Heart right ventricle (tissue), 16 donors: ENCODE measurements at places on chromosomes 12 and 14. TPM values are rescaled to one million over a fixed set of nuclear protein-coding genes. Genes with fewer than 3 reads are reported as not detected.

DNA sequence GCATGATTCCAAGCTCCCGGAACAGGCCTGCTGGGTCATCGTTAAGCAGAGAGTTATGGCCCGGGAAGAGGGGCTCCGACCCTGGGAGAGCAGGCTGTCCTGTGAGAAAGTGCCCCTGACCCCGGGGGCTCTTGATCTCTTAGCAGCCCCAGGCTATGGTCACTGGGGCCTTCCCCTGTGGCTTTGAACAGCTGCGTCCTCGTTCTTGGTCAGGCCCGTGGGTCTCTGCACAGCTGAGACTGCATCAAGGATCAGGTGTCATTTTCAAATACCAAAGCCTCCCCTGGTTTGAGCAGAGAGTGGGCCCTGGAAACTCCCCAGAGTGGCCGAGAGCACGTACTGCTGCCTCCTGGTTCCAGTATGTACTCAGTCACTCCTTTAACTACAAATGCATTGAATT lies 114.8 kb downstream of the ESRRB start:
- DNase-seq, result no peak

DNA sequence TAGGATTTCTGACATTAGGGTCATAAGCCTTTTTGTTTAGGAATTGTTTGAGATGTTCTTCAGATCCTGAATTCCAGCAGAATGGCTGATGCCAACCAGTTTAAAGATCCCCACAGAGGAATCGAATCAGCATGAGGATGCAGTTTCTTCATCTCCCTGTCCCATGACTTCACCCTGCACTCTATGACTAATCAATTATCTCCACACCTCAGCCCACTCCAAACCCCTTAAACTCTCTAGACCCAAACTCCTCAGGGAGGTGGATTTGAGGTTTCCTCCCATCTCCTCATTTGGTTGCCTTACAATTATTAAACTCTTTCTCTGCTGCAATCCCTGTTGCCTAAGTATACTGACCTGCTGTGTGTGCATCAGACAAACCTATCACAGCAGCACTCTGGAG lies 86.5 kb upstream of the CRY1 start:
- DNase-seq, result no peak

Gene MORN3
- total RNA-seq, result 0.17 TPM

DNA sequence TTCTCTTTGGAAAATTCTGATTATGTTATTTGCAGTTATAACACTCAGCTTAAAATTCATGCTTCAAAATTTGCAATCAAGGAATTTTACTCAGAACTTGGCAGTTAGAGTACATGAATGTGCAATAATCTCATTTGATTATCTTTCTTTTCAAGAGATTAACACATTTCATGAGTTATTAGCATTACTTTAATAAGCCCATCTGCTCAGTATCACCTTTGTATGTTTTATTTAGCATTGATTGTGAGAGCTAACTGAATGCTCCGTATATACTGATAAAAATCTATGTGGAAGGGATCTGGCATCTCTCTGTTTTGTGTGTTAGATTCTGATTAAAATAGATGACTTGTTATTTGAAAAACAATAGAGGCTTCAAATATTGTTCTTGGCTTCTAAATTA lies 55.6 kb upstream of the CPNE8 start:
- no peak for DNase-seq

Gene KERA
- total RNA-seq, result not detected
